Immature natural killer cell (primary cell): ENCODE measurements at places on chromosomes 2 and 18. TPM values are rescaled to one million over a fixed set of nuclear protein-coding genes. Genes with fewer than 3 reads are reported as not detected.

Gene IL37
- polyA plus RNA-seq, result not detected

Gene ACMSD
- polyA plus RNA-seq, result not detected

Gene ZAP70
- polyA plus RNA-seq, result 329 TPM

Gene SEC11C
- 206 TPM for polyA plus RNA-seq

Gene CABYR
- polyA plus RNA-seq, result not detected

Gene ZBTB14
- 14.3 TPM for polyA plus RNA-seq

Gene ARHGAP15
- polyA plus RNA-seq, result 107 TPM

Gene TXNDC9
- 74.6 TPM for polyA plus RNA-seq

Gene MLPH
- polyA plus RNA-seq, result not detected

Gene UGT1A9
- polyA plus RNA-seq, result not detected

Gene TDRD15
- polyA plus RNA-seq, result not detected

Gene SLC4A3
- not detected for polyA plus RNA-seq

Gene RAD51AP2
- not detected for polyA plus RNA-seq

Gene AQP12B
- not detected for polyA plus RNA-seq

Gene GAREM1
- polyA plus RNA-seq, result not detected

DNA sequence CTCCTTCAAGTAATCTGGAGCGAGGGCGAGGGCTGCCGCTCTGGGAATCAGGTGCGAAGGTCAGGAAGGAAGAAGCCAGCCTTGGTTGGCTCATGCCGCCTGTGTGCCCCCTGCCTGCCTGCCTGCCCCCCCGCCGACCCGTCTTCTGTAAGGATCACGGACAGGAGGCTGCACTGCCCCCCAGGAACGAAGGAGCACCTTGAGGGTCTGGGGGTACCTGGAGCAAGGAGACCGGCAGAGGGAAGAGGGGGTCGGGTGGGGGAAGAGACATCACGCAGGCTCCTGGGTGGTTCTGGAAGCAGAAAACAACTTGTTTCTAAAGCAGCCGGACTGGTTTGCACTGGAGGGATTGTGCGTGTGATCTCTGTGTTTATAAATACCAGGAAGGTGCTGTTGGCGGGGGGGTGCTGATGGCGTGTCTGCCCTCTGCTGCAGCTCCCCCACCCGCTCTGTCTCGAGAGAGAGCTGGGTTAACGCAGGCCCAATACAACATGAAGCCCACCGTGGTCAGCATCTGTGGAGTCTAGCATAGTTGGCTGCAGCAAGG, 1.7 kb downstream of the FOSL2 start:
- peak; percentile 75 for DNase-seq

- DNase-seq, result no peak
These were observed 93.2 kb downstream of the MYOM1 start for GRCh38 chr18:3126457-3127097.

- DNase-seq, result no peak
These were observed 42.2 kb downstream of the LBH start for GRCh38 chr2:30273574-30273929.

- DNase-seq, result no peak
These were observed 40.7 kb downstream of the IL1R2 start for GRCh38 chr2:102032368-102033030.

GRCh38 chr2:8615576-8616281, 66.1 kb upstream of the ID2 start:
- no peak for DNase-seq

DNA sequence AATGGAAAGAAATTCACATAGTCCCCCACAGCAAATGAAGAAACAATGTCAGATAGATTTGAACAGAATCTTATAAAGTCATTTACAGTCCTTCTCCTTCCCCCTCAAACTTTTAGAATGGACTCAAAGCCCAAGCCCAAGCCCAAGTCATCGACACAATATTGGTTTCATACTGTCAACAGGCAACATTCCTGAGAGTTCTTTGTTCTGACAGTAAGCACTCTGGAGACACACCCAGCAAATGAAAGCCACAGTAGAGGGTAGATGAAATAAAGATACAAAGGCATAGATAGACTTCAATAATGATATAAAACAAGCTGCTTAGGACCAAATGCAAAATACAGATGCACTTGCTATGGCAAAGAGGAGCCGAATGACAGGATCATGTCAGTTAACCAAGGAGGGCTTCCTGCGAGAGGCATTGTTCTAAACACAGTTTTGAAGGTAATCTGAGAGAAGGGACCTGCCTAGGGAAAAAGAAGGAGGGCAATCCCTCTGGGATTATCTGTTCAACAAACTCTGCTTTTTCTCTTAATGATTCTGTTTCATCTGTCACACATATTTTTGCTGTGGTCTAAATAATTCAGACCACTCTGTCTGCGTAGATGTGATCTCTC, 97.1 kb upstream of the MAP4K3 start:
- no peak for DNase-seq

GRCh38 chr2:178632729-178633128, 152.5 kb downstream of the PLEKHA3 start:
- DNase-seq, result no peak

GRCh38 chr2:73032702-73033097, 38.8 kb downstream of the SFXN5 start:
- no peak for DNase-seq

DNA sequence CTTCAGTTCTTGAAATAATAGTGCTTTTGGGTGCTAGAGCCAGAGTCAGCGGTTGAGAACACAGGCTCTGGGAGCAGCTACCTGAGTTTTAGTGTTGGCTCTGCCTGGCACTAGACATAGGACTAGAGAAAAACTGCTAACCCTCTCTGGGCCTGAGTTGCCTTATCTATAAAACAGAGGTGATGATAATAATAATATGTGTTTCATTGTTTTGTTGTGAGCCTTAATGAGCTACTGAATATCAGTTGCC, 391.7 kb downstream of the PTPRM start:
- DNase-seq, result no peak

GRCh38 chr18:46297621-46298020, 193.4 kb downstream of the HAUS1 start:
- DNase-seq, result no peak

- no peak for DNase-seq
These were observed 199.5 kb downstream of the SETBP1 start for GRCh38 chr18:44880170-44880569.

DNA sequence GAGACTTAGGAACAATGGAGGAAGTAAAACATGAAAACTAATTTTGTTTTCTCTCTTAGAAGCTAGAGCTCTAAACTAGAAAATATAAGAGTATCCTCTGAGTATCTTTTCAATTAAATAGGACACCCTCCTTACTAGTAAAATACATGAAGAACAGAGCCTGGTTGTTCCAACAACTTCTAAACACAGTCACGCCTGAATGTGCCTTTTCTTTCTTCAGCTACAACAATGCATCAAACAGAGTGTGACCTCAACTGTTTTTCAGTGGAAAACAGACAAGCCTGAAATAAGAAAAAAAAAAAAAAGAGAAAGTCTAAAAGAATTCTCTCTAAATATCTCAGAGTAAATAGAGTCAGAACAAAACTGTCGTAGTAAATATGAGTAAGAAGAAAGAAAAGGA, 928.8 kb downstream of the CNTNAP5 start:
- DNase-seq, result no peak

DNA sequence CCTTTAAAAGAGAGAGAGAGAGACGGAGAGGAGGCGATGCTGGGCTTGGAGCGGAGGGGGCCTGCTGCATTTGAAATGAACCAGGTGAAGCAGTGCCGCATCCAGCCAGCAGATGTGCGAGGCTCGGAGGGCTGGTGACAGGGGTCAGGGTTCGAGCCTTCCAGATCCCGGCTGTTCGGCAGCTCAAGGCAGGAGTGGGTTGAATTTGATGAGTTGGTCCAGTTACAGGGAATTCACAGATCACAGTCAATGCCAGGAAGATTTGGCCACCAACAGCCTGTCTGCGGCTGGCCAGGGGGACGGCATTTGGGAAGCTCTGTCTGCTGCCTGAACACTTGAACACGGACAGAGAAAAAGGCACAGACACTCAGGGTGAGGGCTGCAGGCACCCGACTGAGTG, 48.6 kb downstream of the PTGR3 start:
- DNase-seq, result no peak

GRCh38 chr18:42864876-42865275, 250.6 kb downstream of the RIT2 start:
- DNase-seq, result no peak

DNA sequence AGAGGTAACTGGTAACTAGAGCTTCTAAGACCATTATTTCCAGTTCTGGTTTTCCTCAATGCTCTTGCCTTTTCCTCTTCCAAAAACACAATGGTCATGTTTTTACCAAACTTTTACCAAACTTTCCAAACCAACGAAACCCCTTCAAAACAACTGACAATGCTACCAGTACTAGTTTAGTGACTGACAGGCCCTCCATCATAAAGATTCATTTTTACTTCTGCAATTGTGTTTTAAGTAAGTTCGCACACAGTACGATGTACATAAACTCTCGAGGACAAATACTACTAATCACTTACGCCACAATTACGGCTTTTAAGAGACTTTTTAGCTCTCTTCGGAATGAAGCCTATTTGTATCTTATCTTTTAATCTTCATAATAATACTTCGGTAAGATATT, 900 bp downstream of the C18orf32 start:
- no peak for DNase-seq

DNA sequence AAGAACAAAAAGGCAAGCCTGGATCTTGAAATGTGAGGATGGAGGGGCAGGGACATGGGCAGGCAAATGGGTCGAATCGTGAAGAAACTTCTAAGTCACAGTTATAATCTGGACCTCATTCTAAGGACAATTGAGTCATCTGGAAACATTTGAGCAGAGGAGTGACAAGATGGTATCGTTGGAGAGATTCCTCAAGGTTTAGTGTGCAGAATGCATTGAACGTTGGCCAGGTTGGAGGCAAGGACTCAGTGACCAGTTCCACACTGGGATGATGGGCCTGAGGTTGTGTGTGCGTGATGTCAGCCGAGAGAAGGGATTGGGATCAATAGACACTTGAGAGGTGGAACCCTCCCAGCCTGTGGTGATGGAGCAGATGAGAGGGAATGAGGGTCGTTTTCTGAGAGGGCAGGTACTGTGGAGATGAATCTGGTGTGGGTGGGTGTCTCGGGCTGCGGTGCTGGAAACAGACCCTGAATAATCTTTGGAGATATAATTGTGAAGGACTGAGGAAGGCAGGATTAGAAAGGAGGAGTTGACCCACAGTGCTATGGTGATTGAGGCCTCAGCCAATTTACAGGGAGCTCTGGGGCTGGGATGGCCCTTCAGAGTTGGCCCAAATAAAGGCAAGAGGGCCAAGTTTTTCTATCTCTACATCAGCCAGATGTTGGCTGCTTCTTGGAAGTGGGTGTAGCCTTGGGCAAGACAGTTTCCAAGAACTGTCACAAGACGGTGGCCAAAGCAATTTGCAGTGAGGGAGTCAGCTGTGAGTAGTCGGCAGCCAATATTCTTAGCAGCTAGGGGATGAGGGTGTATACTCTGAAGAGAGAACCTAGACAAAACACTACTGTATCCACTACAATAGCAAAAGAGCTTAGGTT, 5.8 kb upstream of the ZNF532 start:
- no peak for DNase-seq

DNA sequence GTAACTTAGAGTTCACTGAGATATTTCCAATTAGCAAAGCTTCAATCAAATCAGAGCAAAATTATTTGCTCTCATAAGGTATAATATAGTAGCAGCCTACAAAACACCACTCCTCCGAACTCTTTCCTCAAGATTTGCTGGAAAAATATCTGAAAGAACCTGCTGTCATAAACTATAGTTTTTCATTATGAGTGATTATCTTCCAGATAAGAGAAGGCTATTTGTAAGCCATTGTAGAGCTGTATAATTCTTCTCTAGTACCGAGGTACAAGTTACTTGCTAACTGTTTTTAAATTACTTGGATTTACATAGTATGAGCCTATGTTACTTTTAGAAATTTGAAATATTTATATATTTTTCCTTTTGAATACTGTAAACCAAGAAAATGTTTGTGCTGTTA, 2.1 kb downstream of the NDC80 start:
- DNase-seq, result no peak

DNA sequence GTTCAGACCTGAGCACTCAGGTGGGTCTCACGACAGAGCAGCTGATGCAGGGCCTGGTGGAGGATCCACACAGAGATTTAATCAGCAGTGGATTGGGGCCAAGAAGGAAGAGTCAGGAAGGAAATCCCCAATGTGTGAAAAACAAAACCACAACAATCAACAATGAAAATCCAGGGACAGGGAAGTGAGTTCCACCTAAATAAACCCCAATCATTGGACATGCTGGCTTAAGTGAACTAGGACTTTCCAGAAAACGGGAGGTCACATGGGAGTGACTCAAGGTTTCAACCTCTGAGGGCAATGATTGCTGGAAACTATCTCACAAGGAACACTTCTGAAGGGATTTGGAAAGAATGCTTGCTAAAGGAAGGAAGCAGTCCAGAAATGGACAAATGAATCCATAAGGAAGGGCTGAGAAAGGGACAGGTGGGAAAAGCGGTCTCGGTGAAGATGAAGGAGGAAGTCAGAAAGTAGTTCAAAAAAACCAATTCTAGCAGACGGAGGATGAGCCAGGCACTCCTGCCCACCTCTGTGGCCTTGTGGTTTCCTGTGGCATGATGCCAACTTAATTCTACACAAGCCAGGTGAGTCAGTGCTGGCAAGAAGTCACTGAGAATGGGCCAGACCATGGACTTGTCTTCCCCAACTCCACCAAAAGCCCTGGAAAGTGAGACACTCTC, 15.4 kb upstream of the XDH start:
- DNase-seq, result no peak

DNA sequence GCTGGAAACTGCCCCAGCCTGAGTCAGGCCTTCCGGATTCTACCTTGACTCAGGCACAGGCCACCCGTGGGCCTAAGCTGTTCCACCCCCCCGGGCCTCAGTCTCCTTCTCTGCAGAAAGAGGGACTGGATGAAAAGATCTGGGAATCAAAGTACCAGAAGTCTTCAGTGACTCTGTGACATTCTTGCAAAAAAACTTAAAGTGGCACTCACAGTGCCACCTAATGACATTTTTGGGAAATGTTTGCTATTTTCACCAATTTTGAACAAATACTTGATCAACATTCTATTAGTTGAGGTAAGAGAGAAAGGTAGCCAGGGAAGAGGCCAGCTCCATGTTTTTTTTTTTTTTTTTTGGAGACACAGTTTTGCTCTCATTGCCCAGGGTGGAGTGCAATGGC, 48.3 kb upstream of the ACAA2 start:
- no peak for DNase-seq

DNA sequence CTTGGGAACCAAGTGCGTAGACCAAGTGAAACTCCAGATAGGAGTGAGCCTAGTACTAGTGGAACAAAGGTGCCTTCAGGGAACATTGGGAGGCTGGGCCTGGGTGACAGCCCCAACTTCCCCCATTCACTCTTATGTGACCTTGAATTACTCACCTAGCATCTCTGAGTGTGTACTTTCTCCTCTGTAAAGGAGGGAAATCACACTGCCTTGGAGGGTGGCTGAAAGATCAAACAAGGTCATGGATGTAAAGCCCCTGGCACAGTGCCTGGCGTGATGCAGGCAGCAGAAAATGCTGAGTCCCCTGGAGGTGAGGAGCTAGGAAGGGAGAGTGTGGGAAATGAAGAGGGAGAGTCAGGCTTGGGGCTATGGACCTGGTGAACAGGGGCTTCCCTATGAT, 45.9 kb downstream of the MARCO start:
- no peak for DNase-seq

GRCh38 chr2:7476371-7476770, 559.2 kb downstream of the RNF144A start:
- no peak for DNase-seq
